Epithelial cell of prostate (primary cell): ENCODE measurements at places on chromosomes 7 and 10.
A peak's percentile ranks its signal among the peaks of the same experiment; 100 is the strongest.

DNA sequence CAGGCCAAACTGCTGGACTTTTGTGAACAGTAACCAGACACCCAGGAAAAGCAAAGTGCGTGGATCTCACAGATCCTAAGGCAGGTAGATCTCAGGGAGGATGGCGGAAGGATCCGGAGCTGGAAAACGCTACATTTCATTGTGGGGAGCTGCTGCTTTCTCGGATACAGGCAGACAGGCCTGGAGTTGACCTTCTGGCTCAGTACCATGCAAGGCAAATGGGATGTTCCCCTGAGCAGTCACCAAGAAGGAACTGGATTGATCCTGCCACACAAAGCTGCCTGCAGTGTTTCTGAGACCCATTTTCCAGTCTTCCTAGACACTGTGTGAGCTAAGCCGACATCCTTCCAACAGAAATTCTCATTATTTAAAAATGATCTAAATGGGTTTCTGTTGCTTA, 65.5 kb downstream of the ZRANB1 start:
- no peak for DNase-seq

DNA sequence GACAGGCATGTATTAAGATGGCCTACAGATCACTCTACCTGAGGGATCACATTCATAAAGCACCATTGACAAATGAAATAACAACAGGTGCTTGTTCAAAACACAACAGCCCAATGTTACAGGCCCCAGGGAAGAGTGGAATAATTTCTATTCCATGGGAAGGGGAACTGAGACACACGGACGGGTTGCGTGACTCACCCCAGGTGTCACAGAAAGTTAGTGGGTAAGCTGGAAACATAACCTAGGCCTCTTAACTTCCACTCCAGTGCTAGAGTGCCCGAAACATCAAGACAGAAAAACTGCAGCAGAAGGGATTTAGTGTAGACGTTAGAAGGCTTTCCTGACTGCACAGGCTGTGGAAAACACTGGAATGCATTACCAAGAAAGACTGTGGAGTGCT, 48.3 kb downstream of the SLC37A3 start:
- no peak for DNase-seq

DNA sequence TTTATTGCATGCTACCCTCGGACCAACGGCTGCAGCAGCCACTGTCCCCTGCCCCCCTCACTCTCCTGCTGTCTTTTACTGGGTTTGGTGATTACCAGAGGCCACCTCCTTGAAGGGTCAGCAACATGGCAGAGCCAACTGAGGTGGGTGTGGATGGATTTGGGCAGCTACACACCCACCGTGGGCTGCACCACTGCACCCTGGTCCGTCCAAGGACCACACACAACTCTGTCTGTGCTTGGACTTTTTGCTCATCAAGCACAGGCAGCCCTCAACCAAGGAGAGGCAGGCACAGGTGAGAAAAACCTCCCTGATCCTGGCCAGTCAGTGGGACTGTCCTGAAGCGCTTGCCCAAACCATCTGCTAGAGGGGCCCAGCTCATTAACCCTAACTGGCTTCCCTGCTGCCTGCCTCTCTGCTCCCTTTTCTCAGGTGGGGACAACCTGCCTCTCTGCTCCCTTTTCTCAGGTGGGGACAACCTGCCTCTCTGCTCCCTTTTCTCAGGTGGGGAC, 239.5 kb upstream of the PITRM1 start:
- no peak for DNase-seq

DNA sequence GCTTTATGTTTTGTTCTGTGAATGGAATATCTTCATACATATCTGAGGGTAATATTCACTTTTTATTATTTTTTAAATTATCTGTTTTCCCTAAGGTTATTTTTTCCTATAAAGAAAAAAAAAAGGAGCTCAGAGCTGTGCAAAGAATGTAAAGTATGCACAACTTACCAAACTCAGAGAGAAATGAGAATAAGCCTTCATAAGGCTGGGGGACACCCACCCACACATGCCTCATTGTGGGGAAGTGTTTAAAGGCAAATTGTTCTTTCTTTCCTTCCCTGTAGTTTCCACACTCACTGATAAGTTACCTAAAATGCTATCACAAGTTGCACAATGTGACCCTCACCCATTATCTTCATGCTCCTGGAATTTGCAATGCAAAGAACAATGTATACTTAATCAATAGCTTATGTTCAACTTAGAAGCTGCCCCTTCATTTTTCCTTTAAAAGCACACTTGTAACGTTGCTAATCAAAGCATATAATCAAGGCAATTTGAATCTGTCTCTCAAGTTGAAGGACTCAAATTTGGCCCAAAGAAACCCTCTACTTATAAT, 108.1 kb downstream of the GNAT3 start:
- DNase-seq = no peak

DNA sequence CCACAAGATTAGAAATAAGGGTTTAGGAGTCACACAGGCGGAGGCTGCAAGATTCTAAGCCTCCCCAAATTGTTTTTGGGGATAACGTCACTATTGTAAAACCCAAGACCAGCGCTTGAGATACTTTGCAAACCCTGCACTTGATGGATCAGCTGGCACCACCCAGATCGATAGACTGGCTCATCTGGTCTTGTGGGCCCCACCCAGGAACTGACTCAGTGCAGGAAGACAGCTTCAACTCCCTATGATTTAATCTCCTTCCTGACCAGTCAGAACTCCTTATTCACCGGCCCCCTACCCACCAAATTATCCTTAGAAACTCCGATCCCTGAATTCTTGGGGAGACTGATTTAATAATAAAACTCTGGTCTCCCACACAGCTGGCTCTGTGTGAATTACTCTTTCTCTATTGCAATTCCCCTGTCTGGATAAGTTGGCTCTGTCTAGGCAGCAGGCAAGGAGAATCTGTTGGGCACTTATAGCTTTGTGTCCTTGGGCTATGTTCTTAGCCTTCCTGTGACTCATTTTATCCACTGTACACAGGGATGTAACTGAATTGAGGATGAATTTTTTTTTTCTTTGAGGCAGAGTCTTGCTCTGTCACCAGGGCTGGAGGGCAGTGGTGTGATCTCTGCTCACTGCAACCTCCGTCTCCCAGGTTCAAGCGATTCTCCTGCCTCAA, 64.4 kb upstream of the CARD11 start:
- no peak for DNase-seq

- no peak for DNase-seq
Measured at GRCh38 chr7:130344271-130344866, at the start of gene CPA5. Gene CPA5, plus strand, starts transcription at chr7:130344816. Its CDS starts 1,670 bp downstream, at chr7:130346486.

DNA sequence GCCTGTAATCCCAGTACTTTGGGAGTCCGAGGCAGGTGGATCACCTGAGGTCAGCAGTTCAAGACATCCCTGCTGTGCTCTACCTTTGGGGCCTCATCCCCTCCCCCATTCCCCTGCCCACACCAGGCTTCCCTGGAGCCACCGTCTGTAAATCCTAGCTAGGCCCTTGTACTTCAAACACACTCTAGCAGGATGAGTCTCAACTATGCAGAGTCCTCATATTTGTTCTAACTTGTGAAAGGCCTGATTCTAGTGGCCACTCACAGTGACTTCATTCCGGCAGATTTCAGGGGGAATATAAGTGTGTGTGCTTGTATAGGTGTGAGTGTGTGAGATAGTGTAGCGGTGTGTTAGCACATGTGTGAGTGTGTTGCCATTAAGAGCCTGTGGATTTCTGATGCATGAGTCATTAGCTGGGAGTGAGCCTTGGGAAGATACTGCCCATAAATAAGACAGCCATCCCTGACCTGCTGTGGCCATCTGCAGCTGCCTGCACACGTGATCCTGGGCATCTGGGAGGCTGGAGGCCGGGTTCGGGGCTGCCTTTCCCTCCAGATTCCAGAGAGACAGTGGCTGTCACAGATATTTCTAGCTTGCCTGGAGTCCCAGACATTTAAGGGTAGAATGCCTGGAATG, 1.7 kb upstream of the NEURL1 start:
- DNase-seq = peak; percentile 46

GRCh38 chr7:55483046-55483445, 89.3 kb downstream of the VOPP1 start:
- no peak for DNase-seq

DNA sequence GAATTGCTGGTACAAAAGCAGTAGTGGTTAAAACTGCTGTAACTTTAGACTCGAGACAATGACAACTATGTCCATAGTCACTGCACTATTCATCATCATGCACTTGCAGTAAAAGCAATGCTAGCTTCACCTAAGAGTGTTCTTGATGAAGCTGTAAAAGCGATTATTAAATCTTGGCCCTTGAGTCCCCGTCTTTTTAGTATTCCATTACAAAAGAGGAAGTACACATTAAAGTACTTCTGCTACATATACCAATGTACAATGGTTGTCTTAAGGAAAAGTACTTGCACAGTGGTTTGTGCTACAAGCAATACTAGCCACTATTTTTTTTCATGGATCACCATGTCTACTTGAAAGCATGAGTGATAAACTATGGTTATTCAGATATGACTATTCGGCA, 78.3 kb downstream of the ATAD1 start:
- no peak for DNase-seq

GRCh38 chr7:55043691-55044370, 25.0 kb downstream of the EGFR start:
- DNase-seq = no peak

- no peak for DNase-seq
Measured at GRCh38 chr7:122520971-122521555, 177.9 kb downstream of the RNF133 start.

DNA sequence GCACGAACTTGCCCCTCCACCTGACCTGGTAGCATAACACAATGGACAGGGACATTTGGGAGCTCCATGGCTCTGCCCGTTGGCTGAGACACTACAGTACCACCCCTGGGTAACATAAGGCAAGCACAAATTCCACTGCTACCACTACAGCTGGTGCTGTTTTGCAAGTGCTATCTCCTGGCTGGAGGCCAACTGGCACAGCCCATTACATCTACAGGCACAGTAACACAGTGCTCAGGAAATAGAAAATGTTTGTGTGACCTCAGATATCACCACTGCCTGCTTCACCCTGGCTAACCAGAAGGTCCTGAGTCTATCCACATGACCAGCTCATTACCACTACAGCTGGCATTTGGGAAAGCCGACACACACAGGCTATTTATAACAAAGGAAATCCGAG, 631.1 kb upstream of the MBL2 start:
- DNase-seq = no peak

DNA sequence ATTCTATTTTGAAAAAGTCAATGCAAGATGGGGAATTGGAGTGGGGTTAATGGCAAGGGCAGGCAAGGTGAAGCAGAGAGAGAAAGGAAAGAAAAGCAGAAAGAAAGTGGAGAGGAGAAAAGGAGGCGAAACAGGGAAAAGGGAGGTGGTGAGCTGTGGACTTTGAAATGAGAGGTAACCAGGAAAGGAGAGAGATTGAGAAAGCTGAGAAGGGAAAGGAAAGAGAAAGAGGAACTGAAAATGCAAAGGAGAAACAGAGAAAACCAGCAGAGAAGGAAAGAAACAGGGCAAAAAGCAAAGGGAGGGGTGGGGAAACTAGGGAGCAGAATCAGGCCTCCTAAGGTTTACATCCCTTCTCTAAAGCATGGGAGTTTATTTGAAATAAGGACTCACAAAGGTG, 72.5 kb upstream of the TPK1 start:
- DNase-seq = no peak

- no peak for DNase-seq
Measured at GRCh38 chr7:53431901-53432300, 396.5 kb downstream of the POM121L12 start.

DNA sequence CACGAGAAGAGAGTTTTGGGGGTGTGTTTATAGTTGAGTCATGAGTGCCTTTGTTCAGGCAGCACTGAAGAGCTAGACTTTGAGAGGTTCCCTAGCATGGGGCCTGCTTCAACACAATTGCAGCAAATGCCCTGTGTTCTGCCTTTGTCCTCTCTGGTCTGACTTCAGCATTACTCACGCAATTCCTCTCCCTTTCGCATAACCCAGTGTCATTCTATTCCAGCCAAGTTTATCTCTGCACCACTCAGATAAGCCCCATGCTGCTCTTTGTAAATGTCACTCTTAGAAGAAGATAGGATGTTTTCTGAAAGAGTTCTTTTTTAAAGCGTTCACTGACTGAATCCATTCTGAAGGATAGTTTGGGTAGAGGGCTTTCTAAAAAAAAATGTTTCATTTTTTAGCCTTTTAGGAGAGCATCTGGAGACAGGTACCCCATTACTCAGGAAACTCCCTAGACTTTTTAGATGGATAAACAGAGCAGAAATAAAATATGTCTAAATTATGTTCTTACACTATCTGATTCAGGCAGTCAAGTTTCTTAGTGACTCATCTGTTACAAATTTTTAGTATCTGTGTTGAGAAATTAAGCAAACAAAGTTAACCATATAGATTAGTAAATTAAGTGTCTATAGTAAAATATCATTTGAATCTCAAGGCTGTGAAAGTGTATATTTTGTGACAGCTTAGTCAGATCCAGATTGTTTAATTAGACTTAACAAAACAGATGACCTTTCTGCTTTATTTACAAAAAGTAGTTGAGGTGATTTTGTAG, 318.5 kb downstream of the GPR158 start:
- DNase-seq = peak; percentile 92

DNA sequence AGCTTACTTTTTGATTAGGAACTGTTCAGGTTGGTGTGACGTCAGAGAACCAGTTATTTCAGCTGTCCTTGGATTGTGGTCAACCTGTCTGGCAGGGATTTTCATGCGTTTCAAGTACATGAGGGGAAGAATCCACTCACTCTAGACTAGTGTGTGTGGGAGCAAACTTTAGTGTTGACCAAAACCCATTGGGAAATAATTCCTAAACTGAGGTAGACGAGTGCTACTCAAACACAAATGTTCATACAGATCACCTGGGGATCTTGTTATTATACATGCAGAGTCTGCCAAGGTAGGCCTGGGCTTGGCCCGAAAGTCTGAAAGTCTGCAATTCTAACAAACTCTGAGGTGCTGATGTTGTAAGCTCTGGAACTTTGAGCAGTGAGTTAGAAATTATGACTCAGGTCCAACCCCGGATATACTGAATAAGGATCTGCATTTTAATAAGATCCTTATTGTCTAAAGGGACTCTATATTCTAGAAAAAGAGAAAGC, 111.1 kb upstream of the CREB5 start:
- no peak for DNase-seq

GRCh38 chr10:52383088-52383487, 69.0 kb downstream of the DKK1 start:
- DNase-seq = no peak

- DNase-seq = no peak
Measured at GRCh38 chr10:37401225-37401624, 275.8 kb downstream of the ANKRD30A start.

GRCh38 chr10:44674536-44675386, 236.4 kb upstream of the TMEM72 start:
- DNase-seq = no peak

- peak; percentile 2 for DNase-seq
Measured at GRCh38 chr10:73060738-73061635, 35.7 kb downstream of the P4HA1 start.

- DNase-seq = no peak
Measured at GRCh38 chr7:34117573-34117972, 212.2 kb downstream of the BMPER start.
